EH (cell line): ENCODE measurements at places on chromosomes 3 and 15.

- peak; percentile 10 for DNase-seq
These were observed 38.7 kb downstream of the DIPK2A start for GRCh38 chr3:144010371-144010770.

GRCh38 chr3:150911771-150912170 lies 6.5 kb upstream of the MINDY4B start:
- DNase-seq = no peak

GRCh38 chr15:62391641-62392262 lies 226.7 kb upstream of the C2CD4B start:
- DNase-seq = peak; percentile 68

GRCh38 chr3:186241910-186242821 lies 119.9 kb downstream of the DGKG start:
- peak; percentile 62 for DNase-seq

DNA sequence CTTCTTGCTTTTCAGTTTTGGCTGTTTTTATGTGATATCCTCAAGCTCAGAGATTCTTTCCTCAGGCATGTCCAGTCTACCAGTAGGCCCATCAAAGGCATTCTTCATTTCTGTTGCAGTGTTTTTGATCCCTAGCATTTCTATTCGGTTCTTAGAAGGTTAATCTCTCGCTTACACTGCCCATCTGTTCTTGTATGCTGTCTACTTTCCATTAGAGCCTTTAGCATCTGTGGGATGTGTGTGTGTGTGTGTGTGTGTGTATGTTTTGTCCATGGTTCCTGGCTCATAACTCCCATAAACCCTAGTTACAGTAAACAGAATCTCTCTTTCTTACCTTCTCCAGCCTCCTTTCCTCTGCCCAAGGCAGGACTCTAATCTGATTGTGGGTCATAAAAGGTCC lies 5.1 kb upstream of the SLC22A13 start:
- DNase-seq = no peak

GRCh38 chr3:99949956-99950670 lies 132.5 kb downstream of the CMSS1 start:
- DNase-seq = no peak

DNA sequence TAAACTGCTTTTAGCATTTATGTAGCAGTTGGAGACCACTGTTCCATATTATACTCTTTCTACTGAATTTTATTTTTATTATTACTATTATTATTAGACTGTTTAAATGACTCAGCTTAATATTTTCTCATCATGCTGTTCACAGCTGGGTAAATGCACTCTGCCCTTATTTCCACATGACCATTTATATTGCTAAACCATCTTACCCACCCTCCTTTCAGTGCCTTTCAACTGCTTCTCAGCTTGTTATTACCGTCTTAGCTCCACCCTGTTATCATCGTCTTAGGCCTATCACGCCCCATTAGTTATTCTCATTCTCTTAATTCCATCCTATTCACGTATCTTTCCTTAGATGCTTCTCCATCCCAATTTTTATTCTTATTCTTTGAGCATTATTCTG lies 212.6 kb downstream of the GAP43 start:
- DNase-seq = no peak

DNA sequence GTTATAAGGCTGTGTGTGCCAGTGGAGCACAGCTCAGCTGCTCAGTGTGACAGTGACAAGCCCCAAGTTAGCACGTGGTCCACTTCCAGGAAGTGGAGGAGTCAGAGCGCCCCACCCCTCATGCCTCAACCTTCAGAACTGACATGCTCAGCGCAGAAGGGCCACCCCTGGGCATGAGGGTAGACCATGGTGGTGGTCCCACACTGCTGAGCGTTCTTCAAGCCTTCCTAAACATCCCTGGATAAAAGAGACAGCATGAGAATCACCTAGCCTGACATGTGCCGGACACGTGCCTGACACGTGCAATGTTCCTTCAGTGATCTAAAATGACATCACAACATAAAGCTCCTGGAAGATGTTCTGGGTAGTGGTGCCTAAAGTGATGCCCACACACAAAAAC lies 16.8 kb downstream of the ATP10A start:
- no peak for DNase-seq

DNA sequence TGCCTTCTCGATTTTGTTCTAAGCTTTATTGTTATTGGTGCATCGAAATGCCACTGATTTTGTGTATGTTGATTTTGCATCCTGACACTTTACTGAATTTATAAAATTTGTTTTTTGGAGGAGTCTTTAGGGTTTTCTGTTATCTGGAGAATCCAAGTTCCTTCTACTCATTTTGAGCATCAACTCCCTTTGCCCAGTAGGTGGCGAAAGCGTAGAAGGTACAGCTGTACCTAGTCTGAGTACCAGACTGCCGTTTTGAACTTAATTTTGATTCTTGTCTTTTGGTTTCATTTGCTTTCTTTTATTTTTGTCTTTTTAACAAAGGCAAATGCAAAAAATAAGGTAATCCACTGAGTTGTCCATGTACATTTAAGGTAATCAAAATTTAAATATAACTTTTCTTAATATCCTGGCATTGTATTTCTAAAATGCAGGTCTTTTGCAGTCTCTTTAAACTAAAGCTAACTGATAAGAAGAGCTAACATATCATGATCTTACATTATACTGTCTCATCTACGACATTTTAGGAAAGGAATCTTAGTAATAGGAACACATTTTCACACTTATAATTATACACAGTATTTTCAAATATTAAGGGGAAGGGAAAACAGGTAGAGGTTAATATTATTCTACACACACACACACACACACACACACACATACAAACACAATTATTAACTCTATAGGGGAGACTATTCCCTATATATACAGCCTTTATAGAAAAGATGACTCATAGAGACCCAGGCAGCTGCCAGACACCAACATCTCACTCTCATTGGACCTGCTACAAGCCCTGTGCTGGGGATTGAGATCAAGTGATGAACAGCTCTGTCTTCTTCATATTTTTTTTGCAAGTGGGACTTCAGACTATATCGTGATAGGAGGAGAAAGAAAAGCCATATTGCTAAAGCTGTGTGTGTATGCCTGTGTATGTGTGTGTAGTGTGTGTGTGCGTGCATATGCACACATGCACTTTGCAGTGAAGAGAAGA lies 71.8 kb downstream of the SYNPR start:
- DNase-seq = peak; percentile 72

DNA sequence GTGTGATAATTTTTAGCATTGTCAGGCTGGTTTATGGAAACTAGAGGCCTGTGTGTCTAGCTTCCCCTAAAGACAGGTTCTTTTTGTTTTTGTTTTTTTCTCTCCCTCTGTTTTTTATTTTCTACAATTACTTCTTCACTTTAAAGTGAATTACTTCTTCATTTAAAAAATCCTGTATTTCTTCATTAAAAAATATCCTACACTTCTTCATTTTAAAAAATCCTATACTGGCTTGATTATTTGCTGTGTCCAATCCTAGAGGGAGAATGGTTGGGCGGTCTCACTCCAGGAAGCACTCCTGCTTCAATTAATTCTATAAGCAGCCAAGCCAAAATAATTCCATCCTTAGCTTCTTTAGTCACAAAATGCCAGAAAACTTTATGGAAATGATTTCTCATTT lies 11.8 kb downstream of the ATG7 start:
- DNase-seq = no peak

DNA sequence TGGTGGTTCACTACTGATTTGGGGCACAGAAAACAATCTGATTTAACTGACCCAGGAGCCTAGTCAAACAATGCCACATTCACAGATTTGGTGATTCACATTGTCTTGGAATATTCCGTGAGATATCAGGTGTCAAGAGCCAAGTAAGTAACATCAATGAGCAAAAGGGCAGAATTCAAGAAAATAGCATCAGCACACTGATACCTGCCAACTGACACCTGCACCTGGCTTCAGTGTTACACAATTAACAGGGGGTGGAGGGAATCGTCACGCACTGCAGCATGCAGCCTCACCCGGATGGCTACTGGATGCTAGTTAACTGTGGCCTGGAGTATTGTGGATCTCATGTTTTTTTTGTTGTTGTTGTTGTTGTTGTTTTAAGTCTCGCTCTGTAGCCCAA lies 17.6 kb downstream of the CCNL1 start:
- no peak for DNase-seq

GRCh38 chr3:58041826-58042324 lies 33.7 kb downstream of the FLNB start:
- DNase-seq = peak; percentile 92

DNA sequence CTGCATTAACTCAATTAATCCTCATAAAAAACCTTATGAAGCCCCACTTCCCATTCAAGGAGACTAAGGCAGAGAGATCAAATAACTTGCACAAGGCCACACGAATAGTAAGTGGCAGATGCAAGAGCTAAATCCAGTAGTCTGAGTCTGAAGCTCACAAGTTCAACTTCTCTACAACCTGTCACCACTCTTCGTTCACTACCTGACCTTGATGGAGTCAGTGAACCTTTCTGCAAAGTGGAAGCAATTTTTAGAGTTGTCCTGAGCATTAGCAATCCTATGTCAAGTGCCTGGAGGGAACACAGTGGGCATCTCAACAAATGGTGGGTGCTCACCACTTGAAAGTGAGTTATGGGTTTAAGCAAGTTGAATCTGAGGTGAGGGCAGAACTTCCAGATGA lies 2.1 kb upstream of the SPINT1 start:
- DNase-seq = no peak

DNA sequence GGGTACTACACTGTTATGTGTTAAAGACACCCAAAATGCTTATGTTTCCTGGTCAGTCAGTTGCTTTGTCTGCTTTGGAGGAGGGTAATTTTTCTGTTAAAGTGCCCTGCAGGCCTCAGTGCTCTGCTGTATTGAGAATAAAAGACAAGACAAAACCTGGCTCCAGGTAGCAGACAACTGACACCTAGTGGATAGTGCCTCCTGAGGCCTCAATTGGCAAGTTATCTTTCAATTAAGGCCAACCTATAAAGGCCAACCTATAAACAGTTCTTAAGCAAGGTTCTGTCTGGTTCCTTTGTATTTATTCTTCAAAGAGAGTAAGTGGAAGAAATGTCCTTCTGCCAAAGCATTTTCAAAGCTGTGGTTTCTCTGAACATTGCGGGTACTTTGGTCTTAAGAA lies 773.8 kb downstream of the MECOM start:
- no peak for DNase-seq

DNA sequence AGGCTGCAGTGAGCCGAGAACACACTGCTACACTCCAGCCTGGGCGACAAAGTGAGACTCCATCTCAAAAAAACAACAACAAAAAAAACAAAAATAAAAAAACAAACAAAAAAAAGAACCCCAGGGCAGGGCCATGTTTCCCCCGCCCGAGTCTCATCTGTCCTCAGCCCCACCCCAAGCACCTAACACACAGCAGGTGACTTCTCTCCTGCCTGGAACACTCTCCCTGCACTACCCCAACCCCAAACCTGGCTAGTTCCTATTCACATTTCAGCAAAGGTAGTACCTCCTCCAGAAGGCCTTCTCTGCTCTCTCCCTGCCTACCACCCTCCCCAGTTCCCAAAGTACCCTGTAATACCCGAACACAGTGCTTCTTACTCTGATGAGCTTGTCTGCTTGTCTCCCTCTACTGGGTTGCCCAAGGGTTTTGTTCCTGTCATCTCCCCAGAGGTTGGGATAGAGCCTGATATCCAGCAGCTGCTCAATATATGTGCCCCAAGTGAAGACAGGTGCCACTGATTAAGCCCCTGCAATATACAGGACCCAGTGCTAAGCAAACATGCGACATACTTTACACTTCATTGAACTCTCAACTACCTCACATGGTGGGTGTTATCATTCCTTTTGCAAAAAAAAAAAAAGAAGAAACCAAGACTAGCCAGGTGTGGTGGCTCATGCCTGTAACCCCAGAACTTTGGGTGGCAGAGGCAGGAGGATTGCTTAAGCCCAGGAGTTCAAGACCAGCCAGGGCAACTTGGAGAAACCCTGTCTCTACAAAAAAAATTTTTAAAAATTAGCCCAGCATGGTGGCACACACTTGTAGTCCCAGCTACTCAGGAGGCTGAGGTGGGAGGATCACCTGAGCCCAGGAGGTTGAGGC lies 103.6 kb downstream of the DAPK2 start:
- DNase-seq = no peak

- no peak for DNase-seq
These were observed 228.9 kb downstream of the XXYLT1 start for GRCh38 chr3:195041871-195042742.

DNA sequence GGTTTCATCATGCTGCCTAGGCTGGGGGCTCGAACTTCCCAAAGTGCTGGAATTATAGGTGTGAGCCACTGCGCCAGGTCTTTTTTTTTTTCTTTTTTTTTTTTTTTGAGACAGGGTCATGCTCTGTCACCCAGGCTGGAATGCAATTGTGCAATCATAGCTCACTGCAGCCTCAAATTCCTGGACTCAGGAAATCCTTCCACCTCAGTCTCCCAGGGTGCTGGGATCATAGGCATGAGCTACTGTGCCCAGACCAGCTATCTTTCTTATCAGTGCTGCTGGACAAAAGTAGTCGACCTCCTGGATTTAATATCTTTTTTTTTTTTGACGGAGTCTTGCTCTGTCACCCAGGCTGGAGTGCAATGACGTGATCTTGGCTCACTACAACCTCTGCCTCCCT lies 60.8 kb downstream of the TFDP2 start:
- DNase-seq = peak; percentile 78

- DNase-seq = no peak
These were observed 805 bp upstream of the TRPM7 start for GRCh38 chr15:50687302-50687902.

DNA sequence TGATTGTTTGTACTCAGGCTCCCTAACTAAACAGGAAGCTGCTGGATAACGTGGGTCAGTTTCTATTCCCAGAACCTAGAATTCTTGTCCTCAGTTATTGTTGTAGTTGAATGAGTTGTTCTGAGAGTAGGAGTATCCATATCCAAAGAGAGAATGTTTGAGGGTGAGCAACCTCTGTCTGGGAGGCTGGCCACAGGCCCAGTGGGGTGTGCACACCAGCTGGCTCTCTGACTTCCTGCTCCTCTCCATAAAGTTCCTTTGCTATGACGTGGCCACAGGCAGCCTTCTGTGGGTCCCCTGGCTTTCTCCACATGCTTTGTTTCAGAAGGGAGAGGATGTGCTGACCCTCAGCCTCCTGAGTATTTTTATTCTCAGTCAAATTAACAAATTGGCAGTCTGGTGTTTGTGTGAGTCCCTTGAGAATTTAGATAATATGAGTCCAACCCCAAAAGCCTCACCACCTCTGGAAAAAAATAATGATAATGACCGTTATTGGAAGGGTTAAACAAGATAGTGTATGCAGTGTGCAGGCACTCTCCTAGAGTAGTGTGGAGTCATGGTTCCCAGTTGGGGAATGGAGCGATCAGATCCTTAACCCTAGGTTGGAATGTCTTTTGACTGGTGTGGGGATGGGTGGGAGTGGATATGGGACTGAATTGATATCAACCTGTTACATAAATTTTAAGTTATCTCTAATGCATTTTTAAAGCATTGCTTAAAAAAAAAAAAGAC lies 47.6 kb upstream of the MED12L start:
- peak; percentile 97 for DNase-seq

DNA sequence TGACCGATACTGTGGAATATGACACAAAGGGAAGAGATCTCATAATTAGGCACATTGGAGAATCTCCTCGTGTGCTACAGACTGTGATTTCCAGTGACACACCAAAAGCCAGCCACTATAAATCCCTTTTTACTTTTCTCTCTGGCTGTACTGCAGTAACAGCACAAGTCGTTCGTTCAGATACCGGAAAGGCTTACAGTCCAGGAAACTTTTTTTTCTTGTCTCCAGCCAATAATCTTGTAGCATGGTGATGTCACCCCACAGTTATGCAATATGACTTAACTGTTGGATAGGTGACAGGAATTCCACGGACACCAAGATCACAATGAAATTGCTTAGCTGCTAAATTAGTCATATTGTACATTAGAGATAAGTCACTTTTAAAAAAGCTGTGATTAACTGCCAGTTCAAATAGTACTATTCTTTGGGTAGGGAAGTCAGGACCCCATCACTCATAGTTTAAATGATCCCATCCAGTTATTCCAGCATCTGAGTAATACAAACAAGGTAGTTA lies 36.3 kb upstream of the TSC22D2 start:
- DNase-seq = peak; percentile 99
